ENCODE measurements at places on chromosomes 13 and 19.

- no peak for DNase-seq
Observed at GRCh38 chr19:38185562-38185961, 38.5 kb downstream of the DPF1 start.

DNA sequence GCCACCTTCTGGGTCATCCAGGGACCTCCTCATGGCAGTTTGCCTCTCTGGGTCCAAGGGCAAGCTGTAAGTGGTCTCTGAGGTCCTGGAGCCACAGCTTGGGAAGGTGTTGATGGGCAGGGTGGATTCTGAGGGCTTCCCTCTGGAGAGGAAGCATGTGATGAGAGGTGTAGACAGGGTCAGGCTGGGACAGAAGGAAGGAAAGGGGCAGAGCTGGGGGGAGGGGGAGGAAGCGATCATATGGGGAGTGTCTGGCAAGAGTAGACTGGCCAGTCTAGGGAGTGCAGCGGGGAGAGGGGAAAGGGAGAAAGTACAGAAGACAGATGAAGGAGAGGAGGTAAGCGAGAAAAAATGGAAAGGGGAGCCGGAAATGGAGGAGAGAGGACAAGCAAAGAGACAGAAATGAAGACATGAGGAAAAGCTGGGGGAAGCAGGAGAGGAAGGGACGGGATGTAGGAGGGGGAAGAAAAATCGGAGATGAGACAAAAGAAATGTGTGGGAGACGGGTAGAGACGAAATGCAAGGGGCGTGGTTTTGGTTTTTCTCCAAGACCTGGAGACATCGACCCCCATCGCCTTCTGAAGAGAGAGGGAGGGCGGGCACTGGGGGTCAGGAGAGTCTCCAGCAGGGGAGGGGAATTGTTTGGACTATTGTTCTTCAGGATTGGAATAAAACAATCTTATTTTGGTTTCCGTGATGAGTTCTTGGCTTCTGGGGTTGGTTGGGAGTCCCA, 26.6 kb downstream of the ZSWIM9 start:
- no peak for DNase-seq

GRCh38 chr13:74243637-74244526, 109.7 kb upstream of the KLF12 start:
- DNase-seq: no peak

- no peak for DNase-seq
Observed at GRCh38 chr19:18216789-18217188, 9.4 kb downstream of the PDE4C start.

- DNase-seq: no peak
Observed at GRCh38 chr19:742540-743075, 8.3 kb upstream of the MISP start.

DNA sequence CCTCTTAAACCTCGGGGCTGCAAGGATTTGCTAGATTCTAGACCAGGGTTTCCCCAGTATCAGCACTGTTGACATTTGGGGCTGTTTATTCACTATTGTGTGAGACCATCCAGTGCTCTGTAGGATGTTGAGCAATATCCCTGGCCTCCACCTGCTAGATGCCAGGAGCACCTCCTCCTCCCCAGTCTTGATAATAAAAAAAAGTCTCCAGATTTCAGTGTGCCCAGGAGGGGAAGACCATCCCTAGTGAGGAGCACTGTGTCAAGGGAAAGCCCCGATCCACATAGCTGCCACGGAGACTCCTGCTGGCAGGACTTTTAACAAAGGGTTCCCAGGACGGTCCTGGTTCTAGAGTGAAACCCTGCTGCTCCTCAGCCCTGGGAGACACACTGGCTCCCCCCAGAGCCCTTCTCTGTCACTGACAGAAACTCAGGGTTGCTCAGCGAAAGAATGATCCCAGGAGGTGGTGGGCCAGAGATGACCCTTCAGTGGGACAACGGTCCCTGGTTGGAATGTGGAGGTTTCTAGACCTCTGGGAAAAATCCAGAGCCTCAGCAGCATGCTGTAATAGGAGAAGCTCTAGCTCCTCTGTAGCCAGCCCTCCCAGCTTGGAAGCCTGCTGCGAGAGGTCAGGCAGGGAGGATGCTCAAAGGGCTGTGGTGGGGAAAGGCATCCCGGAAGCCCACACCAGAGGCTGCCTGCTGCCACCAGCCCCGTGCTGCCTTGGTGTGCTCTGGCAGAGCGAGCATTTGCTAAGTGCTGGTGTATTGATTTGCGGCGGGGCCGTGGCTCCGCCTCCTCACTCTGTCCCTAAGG, 20.3 kb downstream of the LYL1 start:
- no peak for DNase-seq
